ENCODE measurements at places on chromosomes 5 and 9.
A peak's percentile ranks its signal among the peaks of the same experiment; 100 is the strongest.

- DNase-seq = no peak
Measured at GRCh38 chr9:28624771-28625170, 1051.5 kb upstream of the C9orf72 start.

- peak; percentile 59 for DNase-seq
Measured at GRCh38 chr9:76717613-76718012, 46.6 kb upstream of the PCA3 start.

GRCh38 chr9:35923927-35924763 is 14.9 kb downstream of the SPAAR start:
- no peak for DNase-seq

GRCh38 chr5:10581867-10582511 is 18.1 kb downstream of the ANKRD33B start:
- no peak for DNase-seq

DNA sequence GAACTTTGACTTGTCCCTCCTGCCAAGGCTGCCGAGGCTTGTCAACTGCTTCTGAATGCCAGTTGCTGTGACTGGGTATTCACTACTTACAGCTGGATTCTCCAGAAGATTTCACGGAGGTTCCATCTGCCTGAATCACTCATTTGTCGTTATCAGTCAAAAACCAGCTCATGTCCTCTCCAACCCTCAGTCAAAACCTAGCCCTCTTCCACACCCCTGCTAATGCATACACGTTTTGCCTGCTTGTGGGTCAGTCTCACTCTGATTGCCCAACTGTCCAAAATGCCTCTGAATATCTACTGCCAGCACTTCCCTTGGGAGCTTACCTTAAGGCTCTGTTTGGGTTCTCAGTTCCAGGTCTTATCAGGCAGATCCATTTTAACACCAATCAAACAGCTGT is 238.6 kb upstream of the TMEM161B start:
- no peak for DNase-seq

GRCh38 chr5:179265514-179266290 is 79.6 kb downstream of the ADAMTS2 start:
- no peak for DNase-seq

Measured in NCI-H2081 (cell line).